ENCODE measurements at places on chromosomes 5 and 9.

DNA sequence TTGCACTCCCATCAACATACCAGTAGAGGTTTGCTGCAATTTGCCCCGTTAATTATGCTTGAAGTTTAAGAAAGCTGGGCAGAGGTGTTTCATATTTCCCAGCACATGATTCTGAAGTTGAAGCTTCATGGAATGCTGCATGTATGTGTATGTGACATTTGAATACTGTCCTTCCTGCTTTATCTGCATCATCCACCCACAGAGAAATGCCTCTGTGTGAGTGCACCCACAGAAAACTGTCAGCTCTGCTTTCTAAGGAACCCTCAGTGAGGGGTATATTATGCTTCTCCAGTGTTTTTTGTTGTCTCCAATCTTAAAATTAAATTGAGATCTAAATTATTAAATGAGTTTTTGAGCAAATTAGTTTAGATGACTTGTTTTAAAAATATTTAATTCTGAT is 358.1 kb upstream of the PIK3R1 start:
- DNase-seq: no peak

GRCh38 chr9:70406434-70406862 is 8.0 kb downstream of the KLF9 start:
- DNase-seq: no peak

DNA sequence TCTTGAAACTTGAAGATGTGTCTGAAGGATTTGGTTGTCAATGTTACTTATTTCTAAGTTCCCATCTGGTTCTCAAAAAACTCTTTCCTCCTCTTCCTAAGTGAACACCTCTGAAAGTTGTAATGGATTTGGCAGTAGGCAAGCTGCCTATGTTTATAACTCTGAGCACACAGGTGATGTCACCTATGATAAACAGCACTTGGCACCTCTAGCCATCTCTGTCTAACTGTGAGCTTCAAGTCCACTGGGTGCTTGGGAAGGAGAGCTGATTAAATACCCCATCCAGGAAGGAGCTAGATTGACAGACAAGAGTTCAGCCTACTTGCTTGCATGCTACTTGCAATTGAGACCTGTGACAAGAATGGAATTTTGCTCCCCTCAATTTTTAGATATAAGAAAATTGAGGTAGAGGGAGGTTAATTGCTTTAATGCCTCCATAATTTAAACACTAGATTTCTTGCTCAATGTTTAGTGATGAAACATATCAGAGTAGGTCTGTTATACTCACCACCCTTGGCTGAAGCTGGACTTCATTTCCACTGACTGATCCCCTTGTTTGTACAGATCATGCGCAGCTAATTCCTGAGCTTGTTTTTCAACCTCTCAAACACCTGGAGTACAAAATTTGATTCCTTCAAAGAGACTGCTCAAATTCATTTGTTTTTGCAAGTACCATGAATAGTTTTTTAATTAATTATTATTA is 49.9 kb downstream of the PDE4D start:
- no peak for DNase-seq

- no peak for DNase-seq
Measured at GRCh38 chr5:172713809-172714490, 57.0 kb downstream of the DUSP1 start.

- DNase-seq: no peak
Measured at GRCh38 chr5:64164166-64164565, 1.5 kb upstream of the RNF180 start.

Measured in vagina (tissue), 2 donors.